GM12878 (cell line): ENCODE measurements at places on chromosomes 12 and 14.
A peak's percentile ranks its signal among the peaks of the same experiment; 100 is the strongest.

GRCh38 chr12:108686780-108687179, 44.5 kb downstream of the CORO1C start:
- DNase-seq: no peak

DNA sequence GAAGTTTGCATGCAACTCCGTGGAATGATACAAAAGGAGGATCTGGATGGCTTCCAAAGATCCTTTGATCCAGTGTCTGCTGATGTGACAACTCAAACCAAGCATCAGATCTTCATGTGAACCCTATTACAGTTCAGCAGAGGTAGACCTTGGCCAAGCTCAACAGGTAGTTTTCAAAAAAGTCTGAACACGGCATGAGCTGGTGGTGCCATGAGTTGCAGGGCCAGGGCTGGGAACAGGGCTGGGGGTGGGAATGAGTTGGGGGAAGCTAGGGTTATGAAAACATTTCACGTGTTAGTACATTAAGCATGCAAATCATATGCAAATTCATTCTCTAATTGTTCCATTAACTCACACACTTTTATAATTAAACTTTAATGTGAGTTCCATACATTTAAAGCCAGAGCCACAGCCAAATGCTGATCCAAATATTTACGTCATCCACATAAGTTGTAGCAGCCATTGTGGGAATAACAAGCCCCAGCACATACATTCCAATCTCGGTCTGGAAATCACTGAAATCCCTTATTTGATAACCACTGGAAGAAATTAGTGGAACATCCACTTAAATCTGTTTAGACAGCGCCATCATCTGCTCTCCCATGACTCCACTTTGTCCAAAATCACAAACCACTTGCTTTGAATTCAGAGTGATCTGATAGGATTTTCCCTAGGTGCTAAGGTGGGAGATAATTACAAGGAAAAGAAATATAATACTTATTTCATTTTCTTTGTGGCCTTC, 158.5 kb downstream of the APAF1 start:
- no peak for DNase-seq

DNA sequence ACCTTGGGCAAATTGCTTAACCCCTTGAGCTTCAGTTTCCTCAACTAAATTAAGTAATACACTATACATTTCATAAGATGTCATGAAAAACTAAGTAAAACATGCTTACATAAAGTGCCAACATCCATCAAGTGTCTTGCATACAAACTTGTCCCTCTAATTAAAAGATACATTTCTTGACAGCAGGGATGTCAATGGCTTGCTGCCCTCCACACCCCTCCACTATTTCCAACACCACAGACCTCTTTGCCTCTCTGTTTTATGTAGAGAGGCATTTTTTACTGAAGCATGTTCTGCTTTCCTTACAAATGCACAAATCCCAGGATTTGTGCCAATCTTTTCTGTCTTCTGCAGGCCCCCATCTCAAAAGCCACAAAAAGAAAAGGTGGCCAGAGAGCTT, 89.0 kb upstream of the HOXC13 start:
- DNase-seq: no peak

DNA sequence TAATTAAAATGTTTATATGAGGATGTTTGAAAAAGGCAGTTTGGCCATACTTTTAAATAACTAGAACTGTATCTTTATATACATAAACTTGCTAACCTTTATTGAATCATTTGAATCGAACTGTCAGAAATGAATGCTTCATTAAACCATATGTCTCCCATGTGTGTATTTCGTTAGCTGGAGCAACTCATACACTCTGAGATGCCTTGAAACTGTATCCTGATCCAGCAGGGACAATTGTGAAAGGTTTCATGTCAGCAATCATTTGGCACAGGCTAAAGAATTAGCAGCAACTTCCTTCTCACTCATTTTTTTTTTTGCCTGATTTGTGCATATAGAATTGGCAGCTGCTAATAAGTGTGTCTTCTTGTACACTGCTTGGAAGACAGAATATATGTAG, 109.9 kb downstream of the NAV3 start:
- DNase-seq: no peak

DNA sequence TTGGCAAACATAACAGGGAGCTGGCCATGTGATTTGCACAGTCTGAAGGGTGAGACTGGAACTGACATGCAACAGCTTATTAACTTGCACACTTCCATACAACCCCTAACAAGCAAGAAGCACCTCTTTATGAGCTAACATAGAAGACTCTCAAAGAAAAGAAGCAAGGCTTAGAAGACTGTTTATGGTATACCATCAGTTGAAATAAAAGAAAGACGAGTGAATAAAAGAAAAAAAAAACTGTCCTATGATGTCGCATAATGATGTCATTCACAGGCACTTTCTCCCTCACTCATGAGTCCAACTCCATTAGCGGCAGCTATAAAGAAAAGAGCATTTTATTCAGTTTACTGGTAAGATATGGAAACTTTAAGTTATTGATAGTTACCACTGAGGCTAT, 3.3 kb upstream of the MDM1 start:
- DNase-seq: no peak

- no peak for DNase-seq
Measured at GRCh38 chr12:69679119-69679518, 20.0 kb downstream of the BEST3 start.

GRCh38 chr14:54348001-54348611, 48.7 kb upstream of the CDKN3 start:
- DNase-seq: no peak

DNA sequence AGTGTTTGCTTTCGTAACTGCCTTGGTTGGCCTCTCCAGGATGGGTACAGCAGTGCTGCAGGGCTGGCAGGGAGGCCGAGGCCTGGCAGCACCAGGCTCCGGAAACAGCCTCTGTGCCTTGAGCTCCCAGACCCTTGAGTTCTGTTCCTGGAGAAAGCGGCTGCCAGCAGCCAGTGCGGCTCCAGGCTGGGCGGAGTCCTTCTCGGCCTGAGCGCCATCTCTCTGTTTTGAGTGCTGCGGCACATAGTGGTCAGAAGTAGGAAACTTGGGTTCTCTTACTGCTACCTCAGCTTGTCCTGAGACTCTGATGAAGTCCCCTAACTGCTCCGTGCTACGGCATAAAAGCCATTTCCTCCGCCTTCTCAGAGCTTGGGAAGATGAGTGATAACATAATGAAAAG, 65.9 kb downstream of the KCNA1 start:
- DNase-seq: no peak

DNA sequence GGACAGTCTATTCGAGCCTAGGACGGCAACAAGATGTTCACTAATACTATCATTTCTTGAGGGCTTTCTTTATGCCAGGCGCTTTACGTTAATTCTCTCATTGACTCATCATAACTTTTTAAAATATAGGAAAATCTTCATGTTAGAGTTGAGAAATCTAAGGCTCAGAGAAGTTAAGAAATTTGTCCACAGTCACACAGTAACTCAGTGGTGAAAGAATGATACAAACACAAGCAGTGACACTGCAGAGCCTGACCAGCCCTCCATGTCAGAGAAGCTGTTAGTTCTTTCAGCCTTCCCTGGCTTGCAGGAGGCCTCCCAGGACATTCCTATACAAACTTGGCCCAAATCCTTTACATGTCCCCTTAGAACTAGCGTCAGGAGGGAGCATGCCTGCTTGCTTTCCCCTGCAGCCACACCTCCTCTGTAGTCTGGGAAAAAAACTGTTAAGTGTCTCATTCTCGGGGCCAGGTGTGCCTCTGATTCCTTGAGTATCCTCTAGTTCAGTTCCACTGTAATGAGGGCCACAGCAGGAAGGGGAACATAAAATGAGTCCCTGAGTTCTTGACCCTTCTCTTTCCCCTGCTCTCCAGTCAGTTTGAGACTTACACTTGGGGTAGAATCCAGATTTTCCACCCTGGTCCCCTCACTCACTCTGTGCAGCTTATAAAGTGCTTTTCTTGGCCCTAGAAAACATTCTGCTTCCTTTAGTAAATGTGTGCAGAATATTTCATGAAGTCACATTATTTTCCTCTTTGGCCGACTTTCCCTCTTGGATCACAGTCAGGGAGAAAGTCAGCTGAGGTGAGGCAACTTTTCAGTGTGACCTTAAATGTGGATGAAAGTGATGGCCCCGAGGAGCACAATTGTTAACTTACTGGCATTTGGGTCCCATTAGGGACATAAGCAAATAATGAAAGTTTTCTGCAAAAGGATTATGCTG, 152.2 kb upstream of the HIF1A start:
- no peak for DNase-seq

DNA sequence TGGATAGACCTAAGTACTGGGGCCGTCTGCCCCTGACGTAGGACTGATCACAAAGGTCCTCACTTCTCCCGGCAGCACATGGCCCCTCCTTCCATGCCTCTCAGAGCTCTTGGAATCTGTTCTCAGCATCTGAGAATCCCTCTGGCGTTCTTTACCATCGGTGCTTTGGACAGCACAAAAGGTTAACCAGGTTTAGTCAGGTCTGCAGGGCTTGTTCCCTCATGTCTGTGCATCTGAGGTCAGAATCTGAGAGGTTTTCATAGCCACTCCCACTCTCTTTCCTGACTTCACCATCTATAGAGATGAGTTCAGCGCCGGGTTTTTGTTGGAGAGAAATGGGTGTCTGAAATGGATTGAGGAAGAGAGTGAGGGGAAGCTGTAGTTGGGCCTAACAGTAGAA, 130.0 kb upstream of the ARHGAP5 start:
- no peak for DNase-seq

GRCh38 chr12:65784289-65785015, 39.8 kb upstream of the HMGA2 start:
- DNase-seq: no peak

- no peak for DNase-seq
Measured at GRCh38 chr12:93197067-93197593, 180.6 kb upstream of the NUDT4 start.

DNA sequence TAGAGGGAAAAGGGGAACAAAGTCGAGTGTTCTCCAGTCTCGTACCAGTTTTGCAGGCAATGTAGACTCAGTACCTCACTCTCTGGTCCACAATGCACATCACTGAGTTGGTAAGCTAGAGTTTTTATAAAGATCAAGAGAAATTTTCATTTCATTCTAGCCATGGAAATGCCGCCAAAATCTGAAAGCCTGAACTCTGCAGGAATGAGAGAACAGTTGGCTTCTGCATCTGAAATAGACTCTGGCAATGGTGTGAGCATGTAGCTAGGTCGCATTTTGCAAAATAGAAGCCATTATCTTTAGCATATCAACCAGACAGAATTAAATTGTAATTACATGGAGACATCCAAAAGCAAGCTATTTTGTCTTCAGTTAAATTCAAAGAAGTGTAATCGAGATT, 381.0 kb downstream of the NOVA1 start:
- DNase-seq: no peak

GRCh38 chr12:473198-473597, 13.5 kb downstream of the B4GALNT3 start:
- no peak for DNase-seq

DNA sequence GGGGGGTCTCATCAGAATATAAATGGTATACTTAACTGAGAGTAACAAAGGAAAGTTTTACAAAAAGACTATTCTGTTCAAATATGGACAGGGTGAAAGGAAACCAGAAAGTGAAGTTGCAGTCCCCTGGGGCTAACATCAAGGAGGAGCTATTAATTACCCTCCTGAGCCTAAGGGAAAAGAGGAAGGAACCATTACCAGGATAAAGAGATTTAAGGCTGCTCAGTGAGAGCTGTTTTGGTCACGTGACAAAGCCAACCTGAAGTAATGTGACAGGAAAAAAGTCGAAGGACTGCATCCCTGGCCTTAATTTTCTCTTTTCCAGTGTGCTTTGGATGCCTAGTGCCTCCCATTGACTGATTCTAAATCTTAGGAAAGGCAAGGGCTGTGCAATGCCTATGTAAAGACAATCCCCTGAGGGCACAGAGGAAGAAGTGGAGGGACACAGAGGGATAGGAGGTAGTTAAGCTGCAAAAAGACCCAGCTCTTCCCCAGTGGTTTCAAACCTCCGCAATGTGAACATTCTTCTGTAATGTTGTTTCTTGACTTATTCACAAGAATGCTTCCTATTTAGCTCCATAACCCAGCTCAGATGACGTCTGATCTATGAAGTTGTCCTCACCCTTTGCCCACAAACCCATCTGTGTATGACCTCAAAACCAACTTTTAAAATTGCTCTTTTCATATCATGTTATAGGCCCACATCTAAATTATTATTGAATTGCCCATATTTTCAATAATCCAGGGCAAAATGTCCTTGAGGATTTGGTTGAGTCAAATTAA, 187.7 kb upstream of the DCN start:
- no peak for DNase-seq

GRCh38 chr14:32545095-32545494, 216.0 kb downstream of the AKAP6 start:
- DNase-seq: no peak

DNA sequence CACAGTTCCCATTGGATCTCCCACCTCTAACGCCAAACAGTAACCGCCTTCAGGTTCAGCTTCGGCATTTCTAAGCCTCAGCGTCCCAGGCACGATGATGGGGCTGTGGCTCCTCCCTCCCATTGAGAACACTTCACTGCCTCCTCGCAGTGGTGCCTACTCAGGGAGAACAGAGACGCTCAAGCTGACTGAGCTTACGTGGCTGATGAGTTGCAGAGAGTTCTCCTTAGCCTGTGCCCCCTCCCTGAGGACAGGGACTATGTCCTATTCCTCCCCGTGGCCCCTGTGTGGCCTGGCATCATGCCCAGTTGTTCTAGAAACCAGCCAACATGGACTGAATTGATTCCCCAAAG, 87.0 kb downstream of the ITPK1 start:
- no peak for DNase-seq

DNA sequence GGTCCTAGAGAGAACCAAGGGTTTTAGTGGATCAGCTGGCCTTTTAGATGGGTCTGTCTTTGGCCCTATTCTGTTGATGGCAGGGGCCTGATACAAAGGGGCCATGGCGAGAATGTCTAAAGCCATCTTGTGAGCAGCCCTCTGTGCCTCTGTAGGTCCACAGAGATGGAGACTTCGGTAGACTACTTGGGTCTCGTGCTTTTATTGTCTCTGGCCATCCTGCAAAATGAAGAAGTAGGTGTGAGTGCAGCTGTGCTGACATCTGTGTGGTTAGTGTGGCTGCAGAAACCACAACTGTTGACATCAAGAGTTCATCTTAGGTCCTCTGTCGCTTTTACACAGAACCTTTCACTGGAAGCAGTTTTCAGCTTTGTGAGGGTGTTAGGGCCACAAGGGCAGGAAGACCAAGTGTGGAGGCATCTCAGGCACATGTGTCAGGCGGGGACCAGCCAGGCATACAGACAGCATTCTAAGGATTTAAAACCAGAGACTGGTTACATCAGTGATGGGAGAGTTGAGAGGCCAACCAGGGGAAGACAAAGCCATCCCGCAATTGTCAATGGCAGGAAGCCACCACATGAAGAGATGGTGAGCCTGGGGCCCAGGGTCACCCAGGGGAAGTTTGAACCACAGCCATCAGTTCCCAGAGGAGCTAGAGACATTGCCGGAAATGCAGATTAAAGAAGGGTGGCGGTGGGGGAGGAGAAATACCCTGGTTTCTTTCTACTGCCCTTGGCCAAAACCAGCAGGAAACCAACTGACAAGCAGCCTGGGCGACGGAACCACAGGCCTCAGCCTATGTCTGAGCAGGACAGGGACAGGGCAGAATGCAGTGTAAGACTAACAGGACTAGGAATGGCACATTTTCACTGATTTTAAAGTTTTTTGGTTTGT, 13.0 kb upstream of the TPCN1 start:
- peak; percentile 99 for DNase-seq

- no peak for DNase-seq
Measured at GRCh38 chr12:2479851-2480535, 314.8 kb upstream of the FKBP4 start.

- DNase-seq: no peak
Measured at GRCh38 chr12:113486722-113487121, 15.1 kb upstream of the LHX5 start.
